ENCODE measurements at places on chromosomes 16 and 17.

- DNase-seq: peak; percentile 61
These were observed 15.5 kb downstream of the VPS35 start for GRCh38 chr16:46673320-46674013.

DNA sequence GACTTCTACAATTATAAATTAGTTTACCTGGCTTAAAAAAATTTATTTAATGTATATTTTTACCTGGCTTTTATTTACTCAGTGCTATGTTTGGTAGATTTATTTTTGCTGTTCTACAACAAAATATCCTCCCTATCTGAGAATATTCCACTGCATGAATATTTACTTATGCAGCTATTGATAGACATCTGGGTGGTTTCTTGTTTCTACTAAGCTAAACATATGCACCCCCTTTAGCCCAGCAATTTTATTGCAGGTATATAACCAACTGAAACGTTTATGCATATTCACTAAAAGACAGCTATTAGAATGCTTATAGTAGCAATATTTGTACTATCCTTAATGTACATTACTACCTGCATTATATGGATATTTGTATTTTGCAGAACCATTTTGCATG lies 187.7 kb upstream of the CPHXL start:
- no peak for DNase-seq

DNA sequence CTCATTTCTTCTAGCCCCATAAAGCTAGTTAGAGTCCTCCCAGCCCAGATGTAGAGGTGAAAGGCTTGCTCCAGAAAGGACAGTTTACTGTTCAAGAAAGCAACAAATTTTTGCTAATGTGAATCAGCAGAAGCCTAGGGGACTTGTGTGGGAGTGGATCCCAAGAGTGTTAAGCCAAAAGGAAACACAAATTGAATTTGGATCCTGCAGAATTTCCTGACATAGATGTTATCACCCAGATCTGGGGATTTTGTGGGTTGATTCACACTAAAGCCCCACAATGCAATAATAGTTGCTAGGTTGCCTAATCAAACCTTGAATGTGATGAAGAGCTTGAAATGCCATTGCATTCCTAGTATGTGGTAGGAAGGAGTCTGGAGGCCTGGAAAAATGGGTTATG lies 135.2 kb upstream of the HS3ST3A1 start:
- no peak for DNase-seq

GRCh38 chr17:5610956-5611355 lies 26.6 kb upstream of the NLRP1 start:
- no peak for DNase-seq

GRCh38 chr17:66678827-66679226 lies 156.1 kb upstream of the CACNG5 start:
- DNase-seq: no peak

- no peak for DNase-seq
These were observed 18.8 kb downstream of the B9D1 start for GRCh38 chr17:19343671-19344151.

GRCh38 chr16:67847064-67847861 lies at the start of gene CENPT:
CENPT (minus strand) TSS chr16:67847693; CDS start chr16:67833859, 13,834 bp downstream.
- DNase-seq: no peak
